Muscle of back (tissue), 13 donors: ENCODE measurements at places on chromosomes 3 and 15. TPM values are rescaled to one million over a fixed set of nuclear protein-coding genes. Genes with fewer than 3 reads are reported as not detected.
A peak's percentile ranks its signal among the peaks of the same experiment; 100 is the strongest.

GRCh38 chr15:76865548-76865991, 39.6 kb downstream of the SCAPER start:
- no peak for DNase-seq

GRCh38 chr15:64686130-64686735, 89.2 kb downstream of the RBPMS2 start:
- DNase-seq, result peak; percentile 74

DNA sequence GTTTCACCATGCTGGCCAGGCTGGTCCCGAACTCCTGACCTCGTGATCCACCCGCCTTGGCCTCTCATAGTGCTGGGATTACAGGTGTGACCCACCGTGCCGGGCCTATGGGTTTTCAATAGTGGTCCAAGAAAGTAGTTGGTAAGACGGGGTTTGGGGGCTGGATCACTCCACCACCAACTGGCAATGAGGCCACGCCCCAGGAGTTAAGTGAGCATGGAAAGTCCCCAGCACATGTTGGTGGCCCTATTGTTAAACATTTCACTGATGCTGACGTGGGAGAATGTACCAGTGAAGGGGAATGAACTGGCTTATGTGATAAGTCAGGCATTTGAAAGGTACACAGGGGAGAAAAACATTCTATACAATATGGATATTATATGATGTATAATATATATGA, 80.4 kb downstream of the CHRD start:
- no peak for DNase-seq

- peak; percentile 7 for DNase-seq
Observed at GRCh38 chr3:146184241-146185015, 23.4 kb upstream of the PLOD2 start.

GRCh38 chr15:73924171-73924921, 1.9 kb upstream of the LOXL1 start:
- DNase-seq, result peak; percentile 59

DNA sequence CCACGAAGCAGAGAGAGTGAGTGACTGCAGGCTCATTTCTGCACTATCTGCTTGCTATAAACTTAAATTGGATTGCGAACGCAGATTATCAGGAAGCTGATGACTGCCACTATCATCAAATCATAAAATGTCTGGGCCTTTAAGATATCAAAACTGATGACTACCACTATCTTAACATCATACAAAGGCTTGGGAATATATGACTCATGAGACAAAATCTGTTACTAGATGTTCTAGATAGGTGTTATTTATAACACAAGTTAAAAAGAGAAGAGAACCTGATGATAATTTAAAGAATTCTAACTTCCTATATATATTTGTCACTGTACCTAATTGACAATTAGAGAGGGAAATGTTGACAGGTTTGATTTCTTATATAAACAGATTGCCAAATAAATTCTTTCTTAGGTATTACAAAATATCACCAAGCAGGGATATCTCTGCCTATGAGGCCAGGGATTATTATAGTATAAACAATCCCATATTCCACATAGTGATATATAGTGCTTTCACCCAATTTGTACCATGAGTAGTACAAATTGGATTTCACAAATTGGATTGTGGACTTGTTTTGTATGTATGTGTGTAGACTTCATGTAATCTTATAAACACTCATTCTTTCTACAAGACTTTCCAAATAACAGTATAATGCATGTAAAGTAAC, 1157.2 kb downstream of the ROBO1 start:
- DNase-seq, result no peak

The SYNPR gene
- not detected for polyA plus RNA-seq

DNA sequence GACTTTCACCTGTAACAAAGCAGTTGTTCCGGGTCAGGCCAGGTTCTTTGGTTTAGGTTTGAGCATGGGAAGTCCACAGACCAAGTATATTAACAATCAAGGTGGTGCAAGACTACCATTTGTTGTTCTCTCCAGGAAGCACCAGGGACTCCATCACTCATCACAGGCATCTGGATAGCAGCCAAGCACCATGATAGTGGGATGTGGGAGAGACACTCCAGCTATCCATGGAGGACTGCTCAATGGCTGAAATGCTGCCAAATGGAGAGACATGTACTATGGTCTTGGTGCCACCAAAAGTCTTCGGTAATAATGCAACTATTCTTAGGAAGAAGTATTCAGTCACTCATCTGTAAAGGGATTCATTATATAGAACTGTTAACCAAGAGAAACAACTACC, 143.0 kb downstream of the TNIK start:
- DNase-seq, result no peak

- no peak for DNase-seq
Observed at GRCh38 chr3:66363148-66363547, 137.7 kb downstream of the LRIG1 start.

The CNTN3 gene
- 6.5 TPM for polyA plus RNA-seq

DNA sequence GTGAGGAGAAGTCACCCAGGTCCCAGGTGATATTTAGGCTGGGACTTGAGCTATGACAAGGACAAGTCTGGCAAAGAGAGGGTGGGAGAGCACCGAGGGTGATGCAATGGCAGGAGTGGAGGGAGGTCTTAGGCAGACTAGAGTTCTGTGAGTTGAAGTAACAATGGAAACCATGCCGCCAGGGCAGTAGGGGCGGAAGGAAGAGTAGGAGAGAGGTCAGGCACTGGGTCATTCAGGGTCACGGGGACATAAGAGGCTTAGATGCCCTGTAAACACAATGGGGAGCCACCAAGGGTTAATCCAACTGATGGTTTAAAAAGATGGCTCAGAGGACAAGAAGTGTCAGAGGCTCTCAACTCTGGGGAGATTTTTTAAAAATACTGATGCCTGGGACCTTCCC, 199.7 kb upstream of the LRTM1 start:
- no peak for DNase-seq

The TEX55 gene
- polyA plus RNA-seq, result not detected

The ARGFX gene
- polyA plus RNA-seq, result not detected

DNA sequence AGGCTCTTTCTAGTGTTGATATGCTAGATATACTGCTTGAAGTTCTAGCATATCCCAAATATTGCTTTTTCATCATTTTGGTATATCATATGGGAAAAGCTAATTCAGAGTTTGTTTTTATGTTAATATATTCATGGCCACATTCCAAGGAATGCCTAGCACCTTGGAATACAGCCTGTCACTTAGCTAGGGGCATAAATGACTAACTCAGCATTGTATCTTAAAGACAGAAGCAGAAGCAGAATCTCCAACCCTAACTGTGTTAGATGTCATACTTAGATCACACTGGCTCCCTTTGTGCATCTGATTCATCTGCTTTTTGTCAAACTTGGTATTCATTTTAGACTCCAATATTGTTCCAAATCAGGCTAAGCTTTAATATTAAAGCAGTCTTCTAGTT, 130.8 kb upstream of the TSPAN3 start:
- DNase-seq, result no peak

DNA sequence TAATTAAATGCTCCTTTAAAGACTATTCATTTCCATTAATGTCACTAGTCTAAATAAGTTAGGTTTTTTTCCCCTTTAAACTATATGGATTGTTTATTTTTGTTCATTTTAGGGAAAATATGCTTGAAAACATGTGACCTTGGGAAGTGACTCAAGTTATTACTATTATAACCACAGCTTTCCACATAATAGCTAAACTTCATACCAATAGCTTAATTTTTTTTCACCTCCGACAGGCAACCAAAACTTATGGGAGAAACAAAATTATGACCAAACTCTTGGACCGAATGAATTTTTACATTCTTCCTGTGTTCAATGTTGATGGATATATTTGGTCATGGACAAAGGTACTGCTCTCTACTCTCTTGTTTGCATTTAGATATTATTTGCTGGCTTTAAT, 16.2 kb downstream of the CPA3 start:
- no peak for DNase-seq

GRCh38 chr3:151726016-151726415, 7.7 kb upstream of the AADACL2 start:
- no peak for DNase-seq

- DNase-seq, result no peak
Observed at GRCh38 chr15:69415381-69415780, 1.2 kb downstream of the KIF23 start.

DNA sequence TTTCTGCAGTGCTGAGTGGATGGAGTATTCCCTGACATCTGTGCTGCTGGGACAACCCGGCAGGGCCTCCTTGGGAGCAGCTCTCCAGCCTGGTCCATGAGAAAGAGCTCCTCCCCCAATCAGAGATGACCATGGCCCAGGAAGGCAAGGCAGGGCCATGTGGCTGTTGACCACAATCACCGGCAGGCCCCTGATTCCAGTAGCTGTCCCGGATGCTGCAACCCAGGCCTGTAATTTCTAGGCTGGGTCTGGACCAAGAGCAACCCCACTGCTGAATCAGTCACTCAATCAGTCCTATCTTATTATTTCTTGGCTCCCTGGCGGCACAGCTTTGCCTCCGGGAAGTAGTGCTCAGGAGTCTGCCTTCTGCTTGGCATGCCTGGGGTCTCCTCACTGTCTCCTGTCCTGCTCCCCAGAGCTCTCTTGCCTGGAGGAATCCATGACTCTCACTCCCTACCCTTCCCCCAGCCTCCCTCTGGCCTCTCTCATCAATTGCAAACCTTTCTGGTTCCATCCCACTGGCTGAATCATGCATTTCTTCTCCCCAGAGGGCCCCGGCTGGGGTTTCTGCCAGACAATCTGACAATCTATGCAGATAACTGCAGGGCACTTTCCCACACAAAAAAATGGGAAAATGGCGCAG, 32.6 kb upstream of the ITGA11 start:
- no peak for DNase-seq

The CCNB2 gene
- 19.6 TPM for polyA plus RNA-seq

DNA sequence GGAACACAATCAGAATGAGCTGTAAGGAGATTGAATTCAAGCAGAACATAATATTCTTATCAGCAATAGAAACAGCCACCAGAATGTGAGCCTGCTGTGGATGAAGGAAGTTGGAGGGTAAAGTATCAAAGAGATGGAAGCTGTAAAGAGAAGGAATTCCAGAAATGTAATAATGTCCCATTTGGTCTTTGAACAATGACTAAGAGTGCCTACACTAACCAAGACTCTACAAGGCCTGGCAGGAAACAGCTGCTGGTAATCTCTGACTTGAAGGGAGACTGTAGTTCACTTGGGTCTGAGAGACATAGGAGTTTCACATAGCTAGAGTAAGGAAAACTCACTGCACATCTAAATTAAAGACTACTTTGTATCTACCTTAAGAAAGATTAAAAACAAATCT, 1176.0 kb upstream of the ALCAM start:
- DNase-seq, result no peak

The GP9 gene
- not detected for polyA plus RNA-seq

- peak; percentile 78 for DNase-seq
Observed at GRCh38 chr3:149547954-149548668, 73.6 kb downstream of the TM4SF4 start.

The GHSR gene
- polyA plus RNA-seq, result not detected

GRCh38 chr3:49641921-49642707, 32.0 kb upstream of the APEH start:
- DNase-seq, result no peak

The LRRN1 gene
- polyA plus RNA-seq, result 39.4 TPM

DNA sequence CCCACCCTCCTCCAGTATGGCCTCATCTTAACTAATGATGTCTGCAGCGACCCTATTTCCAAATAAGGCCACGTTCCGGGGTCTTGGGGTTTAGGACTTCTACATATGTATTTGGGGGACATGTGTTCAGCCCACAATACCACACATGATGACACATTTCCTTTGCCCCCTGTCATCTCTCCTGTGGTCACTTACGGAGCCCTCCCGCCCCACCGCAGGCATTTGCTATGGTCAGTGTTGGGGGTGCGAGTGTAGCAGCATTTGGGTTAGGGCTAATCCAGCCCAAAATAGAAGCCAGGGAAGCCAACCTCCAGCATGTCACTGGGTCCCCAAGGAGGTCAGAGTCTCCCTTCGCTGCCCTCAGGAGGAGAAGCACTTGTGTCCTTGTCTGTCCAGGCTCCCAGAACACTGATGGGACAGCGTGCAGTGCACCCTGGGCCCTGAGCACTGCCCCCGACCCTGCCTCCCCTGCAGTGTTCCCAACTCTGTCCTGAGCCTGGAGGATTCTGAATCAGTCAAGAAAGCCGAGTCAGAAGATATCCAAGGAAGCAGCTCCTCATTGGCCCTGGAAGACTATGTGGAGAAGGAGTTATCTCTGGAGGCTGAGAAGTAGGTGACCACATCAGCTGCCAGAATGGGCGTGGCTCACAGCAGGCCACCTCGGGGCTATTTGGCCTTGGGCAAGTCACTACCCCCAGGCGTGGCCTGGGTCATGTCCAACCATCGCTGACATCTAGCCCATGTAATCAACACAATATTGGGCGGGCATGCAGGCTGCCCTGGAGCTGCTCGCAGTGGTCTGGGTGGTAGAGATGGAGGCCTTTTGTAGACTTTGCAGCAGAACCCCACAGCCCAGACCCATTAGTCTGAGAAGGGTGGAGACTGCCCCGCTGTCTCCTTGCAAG, 46.9 kb upstream of the FGD5 start:
- DNase-seq, result no peak

DNA sequence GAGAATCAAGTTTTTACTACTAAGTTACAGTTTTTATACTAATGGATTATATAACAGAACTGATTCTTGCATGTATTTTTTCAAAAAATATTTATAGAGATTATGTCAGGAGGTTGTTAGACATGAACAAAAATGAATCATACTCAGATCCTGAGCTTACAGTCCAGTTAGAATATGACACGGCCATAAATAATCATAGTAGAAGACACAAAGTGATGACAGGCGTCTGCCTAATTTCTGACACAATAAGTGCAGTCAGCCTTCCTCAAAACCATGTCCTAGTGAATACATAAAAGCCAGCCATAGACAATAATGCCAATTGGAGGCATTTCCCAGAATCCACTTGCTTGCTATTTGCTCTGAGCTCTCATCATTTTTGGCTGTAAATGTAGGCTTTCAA, 81.7 kb upstream of the POU1F1 start:
- DNase-seq, result no peak

DNA sequence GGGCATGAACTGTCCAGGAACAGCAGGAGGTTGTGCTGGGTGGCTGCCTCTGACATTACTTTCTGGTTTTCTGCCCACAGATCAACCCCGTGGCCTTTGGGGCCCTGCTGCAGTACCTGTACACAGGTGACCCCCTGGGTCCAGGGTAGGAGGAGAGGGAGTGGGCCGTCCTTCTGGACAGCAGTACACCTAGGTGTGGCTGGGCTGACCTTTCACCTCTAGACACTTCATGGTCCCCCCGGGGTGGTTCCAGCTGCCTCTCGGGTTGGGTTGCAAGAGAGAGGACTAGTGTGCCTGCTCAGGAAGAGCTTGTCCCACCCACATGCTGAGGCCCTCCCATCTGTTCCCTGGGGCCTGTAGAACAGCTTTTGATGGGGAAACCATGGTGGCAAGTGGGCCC, 3.7 kb downstream of the ABTB1 start:
- no peak for DNase-seq

GRCh38 chr3:38479431-38480092, 16.6 kb upstream of the EXOG start:
- DNase-seq, result peak; percentile 62

DNA sequence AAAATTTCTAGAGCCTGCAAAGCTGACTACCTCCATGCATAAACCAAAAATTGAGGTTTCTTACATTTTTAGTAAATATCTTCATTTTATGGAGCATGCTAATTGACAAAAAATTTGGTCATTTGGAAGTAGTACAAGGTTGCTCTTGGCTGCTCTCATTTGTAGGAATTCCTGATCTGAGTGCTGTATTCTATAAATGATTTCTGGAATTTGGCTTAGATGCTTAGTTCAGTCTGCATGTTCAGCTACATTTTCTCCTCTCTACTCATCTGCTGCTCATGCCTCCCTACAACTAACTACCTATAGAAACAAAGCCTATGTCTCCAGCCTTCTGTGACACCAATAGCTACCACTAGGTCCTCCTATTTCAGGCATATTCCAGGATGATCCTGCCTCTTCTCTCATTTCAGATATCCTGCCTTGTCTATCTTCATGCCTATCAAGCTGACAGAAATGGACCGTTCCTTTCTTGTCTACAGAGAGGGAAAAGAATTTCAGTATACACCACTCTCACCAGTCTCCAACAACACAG, 901.1 kb downstream of the TBL1XR1 start:
- DNase-seq, result no peak
